CD4-positive, alpha-beta T cell (primary cell): ENCODE measurements at places on chromosomes 13 and 19. TPM values are rescaled to one million over a fixed set of nuclear protein-coding genes. Genes with fewer than 3 reads are reported as not detected.

- no peak for DNase-seq
- no peak overlapping the region for H3K27ac ChIP-seq
- H3K4me1 ChIP-seq = peaks cover 42% of the 10 kb centered on the region
Observed at GRCh38 chr19:18046059-18046718, 38.2 kb downstream of the ARRDC2 start.

DNA sequence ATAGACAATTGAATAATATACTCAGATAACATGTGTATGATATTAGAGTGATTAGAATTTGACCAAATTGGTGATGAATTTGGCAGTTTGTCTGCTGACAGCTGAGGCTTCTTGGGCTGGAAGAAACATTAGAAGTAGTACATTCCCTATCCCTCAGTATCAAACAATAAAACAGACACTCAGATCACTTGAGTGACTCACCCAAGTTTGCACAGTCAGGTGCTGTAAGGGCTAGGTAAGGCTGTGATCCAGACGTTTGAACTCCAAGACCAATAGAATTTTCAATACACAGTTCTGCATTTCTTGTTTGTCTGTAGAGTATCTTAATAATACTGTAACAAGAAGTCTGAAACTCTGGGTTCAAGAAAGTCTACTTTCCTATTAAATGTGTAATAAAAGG lies 223.5 kb downstream of the POSTN start:
- no peaks in the 10 kb centered on the region for H3K4me1 ChIP-seq
- H3K27ac ChIP-seq = no peak overlapping the region
- H3K36me3 ChIP-seq = no peaks in the 10 kb centered on the region

- peaks cover 8% of the 10 kb centered on the region for H3K4me1 ChIP-seq
- no peaks in the 10 kb centered on the region for H3K27me3 ChIP-seq
- H3K36me3 ChIP-seq = no peaks in the 10 kb centered on the region
- H3K27ac ChIP-seq = no peak overlapping the region
- no peak overlapping the region for H3K4me3 ChIP-seq
Observed at GRCh38 chr19:3599776-3600187, 6.9 kb downstream of the TBXA2R start.

DNA sequence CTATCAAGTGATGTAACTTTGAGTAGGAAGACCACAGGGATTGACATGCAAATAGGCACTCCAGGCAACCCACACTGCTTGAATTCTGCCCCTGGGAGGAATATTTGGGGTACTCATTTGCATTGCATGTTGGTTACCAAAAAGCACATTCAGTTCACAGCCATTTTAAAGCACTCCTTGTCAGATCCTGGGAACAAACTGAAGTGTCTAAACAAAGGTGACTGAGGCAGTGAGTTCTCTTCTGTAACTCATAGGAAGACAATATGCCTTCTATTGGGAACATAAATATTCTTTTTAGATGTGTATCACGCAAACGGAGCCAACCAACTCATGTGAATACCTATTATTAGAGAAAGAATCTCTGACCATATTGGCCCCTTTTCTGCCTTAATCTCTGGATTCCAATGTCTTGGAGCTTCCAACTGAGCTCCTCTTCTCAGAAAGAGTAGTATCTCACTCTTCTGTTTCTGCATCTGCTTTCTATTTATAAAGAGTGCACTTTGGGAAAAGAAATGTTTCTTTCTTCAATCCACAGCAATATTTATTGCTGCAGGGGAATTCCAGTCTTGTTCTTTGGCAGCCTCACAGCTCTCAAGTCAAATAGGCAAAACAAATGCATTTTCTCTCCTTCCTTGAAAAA lies 125.7 kb upstream of the NBEA start:
- no peaks in the 10 kb centered on the region for H3K27me3 ChIP-seq
- no peaks in the 10 kb centered on the region for H3K4me1 ChIP-seq
- no peak for DNase-seq
- H3K4me3 ChIP-seq = no peak overlapping the region
- H3K27ac ChIP-seq = no peak overlapping the region

- peaks cover 14% of the 10 kb centered on the region for H3K4me1 ChIP-seq
- H3K36me3 ChIP-seq = peaks cover 84% of the 10 kb centered on the region
- H3K27me3 ChIP-seq = no peaks in the 10 kb centered on the region
- H3K4me3 ChIP-seq = no peak overlapping the region
- H3K27ac ChIP-seq = no peak overlapping the region
Observed at GRCh38 chr19:55690109-55690768, 15.2 kb downstream of the EPN1 start.

GRCh38 chr13:35768073-35768472 lies 291.6 kb upstream of the MAB21L1 start:
- H3K4me3 ChIP-seq = no peak overlapping the region
- DNase-seq = no peak
- no peaks in the 10 kb centered on the region for H3K36me3 ChIP-seq
- no peaks in the 10 kb centered on the region for H3K4me1 ChIP-seq

- peak; percentile 81 for DNase-seq
- H3K4me3 ChIP-seq = peak within 1 kb of the TSS; percentile 98
- H3K27me3 ChIP-seq = no peaks in the 10 kb centered on the region
- peak within 1 kb of the TSS; percentile 93 for H3K27ac ChIP-seq
- H3K36me3 ChIP-seq = peaks cover 21% of the 10 kb centered on the region
- peaks cover 91% of the 10 kb centered on the region for H3K4me1 ChIP-seq
Observed at GRCh38 chr19:15464394-15465385, at the start of gene RASAL3. Gene RASAL3 (minus strand): TSS chr19:15464544. CDS start chr19:15464358, 186 bp downstream.

GRCh38 chr19:6248844-6249243 lies 30.9 kb downstream of the MLLT1 start:
- peaks cover 6% of the 10 kb centered on the region for H3K4me1 ChIP-seq
- peaks cover 6% of the 10 kb centered on the region for H3K36me3 ChIP-seq
- no peaks in the 10 kb centered on the region for H3K27me3 ChIP-seq
- no peak overlapping the region for H3K27ac ChIP-seq
- DNase-seq = no peak

DNA sequence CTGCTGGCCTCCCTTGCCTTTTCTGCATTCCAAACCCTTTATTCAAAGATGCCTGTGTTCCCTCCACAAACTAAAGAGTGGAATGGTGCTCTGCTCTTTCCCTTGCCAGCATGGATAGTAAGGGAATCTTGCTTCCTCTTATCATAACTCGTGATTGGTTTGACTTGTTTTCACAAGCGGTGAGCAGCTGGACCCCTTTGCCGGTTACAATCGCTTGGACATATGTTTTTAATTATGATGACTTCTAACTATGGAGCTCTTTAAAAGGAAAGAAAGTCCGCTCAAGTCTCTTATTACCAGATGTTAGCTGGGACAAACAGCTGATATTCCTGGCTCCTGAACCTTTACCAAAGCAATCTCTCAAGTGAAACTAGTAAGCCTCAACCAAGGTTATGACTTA lies 1094.7 kb downstream of the UQCRFS1 start:
- H3K27ac ChIP-seq = no peak overlapping the region
- DNase-seq = no peak
- H3K4me3 ChIP-seq = no peak overlapping the region
- no peaks in the 10 kb centered on the region for H3K27me3 ChIP-seq

The UGGT2 gene
- total RNA-seq = not detected
